Eye (tissue), 1 donor: ENCODE measurements at places on chromosomes 3 and 15.

- DNase-seq, result no peak
Measured at GRCh38 chr15:89858661-89859458, 34.9 kb downstream of the AP3S2 start.

- no peak for DNase-seq
Measured at GRCh38 chr15:96150254-96150653, 180.2 kb upstream of the NR2F2 start.

DNA sequence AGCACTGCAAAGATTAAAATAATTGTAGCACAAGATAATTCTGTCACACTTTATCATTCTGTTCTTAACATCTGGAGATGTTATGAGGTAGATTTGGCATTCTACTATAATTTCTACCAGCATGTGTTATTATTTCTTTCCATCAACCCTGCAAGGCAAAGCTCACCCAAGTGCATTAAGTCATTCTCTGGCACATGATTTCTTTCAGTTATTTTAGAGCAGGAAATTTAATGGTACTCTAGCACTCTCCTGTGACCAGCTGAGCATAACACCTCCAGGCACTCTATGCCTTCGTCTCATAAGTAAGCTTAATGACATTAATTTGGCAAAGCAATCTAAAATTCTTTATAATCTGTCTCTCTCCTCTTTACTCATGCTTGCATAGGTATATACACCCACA, 300.2 kb upstream of the GPR149 start:
- DNase-seq, result peak; percentile 62

DNA sequence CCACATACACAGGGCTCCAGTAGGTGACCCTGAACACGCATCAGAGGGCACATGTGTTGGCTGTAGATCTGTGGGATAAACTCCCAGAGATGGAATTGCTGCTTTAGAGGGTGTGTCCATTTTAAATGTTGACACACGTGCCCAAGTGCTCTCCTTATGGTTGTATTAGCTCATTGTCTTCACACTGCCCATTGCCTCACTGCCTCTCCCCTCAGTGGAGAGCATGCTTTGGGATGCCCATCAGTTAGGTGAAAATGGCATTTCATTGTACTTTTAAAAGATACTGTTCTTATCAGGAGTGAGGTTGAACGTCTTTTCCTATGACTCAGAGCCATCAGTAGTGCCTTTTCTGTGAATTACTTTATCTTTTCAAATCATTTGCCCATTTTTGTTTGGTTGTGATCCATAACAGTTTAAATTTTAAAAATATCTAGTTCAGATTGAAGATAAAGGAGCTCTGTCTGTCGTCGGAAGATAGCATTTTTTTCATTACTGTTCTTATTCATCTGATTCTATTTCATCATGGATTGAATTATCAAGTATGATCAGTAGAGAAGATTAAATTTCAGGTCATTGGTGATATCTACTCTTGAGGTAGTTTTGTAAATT, 120.7 kb downstream of the CHDH start:
- no peak for DNase-seq

GRCh38 chr15:72836676-72837330, 53.2 kb upstream of the ADPGK start:
- DNase-seq, result no peak

- no peak for DNase-seq
Measured at GRCh38 chr3:71011565-71012287, 571.8 kb downstream of the FOXP1 start.

- no peak for DNase-seq
Measured at GRCh38 chr3:106355873-106356272, 487.1 kb upstream of the CBLB start.

GRCh38 chr15:97386940-97387339, 573.6 kb upstream of the ARRDC4 start:
- DNase-seq, result no peak

DNA sequence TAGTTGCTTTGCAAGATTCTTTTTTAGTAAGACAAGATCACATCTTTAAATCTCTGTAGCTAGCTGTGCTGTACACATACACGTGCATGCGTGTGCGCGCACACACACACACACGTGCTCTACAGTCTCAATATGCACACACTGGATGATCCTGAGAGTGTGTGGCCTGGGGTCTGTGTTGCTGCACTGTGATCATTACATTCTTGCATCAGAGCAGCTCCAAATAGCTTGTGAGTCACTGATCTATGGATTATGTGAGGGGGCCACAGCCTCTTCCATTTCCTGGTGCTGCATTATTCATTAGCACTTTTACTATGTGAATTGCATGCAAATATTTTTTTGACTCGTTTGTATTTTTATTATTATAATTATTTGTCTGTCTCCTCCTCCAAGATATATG, 34.6 kb downstream of the MCTP2 start:
- DNase-seq, result no peak

DNA sequence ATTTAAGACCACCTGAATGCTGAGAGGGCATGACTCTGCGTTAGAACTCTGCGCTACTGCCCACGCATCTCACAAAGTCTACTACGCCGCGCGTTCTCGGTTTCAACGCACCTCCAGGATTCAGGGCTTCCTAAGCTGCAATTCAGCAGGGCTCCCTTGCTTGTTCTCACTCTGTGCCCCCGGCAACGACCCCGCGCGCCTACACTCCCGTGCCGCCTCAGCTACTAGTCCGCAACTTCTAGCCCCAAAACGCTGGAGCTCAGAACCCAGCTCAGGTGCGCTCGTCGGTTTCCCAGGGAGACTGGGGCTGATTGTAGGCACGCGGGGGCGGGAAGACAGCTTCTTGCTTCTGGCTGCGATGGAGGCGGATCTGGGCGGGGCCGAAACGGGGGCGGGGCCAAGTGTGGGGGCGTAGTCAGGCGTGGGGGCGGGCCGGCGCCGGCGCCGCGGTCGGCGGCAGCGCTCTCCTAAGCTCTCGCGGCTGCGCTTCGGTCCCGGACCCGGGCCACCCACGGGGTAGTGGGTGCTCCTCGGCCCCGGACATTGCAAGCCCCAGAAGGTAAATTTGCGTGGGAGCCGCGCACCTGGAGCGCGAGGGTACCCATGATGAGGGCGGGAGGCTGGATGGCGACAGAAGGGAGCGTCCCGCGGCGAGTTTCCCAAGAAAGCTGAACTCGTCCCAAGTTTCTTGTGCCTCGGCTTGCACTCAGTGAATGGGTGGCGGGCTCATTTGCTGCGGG, at the start of gene ARHGEF26:
Gene ARHGEF26 (plus strand): TSS at position 430 of the 740 bp plus-strand sequence. CDS start 603 bp downstream, outside the sequence.
- peak; percentile 96 for DNase-seq

GRCh38 chr3:132245552-132246142, 71.6 kb upstream of the ACP3 start:
- DNase-seq, result peak; percentile 35

DNA sequence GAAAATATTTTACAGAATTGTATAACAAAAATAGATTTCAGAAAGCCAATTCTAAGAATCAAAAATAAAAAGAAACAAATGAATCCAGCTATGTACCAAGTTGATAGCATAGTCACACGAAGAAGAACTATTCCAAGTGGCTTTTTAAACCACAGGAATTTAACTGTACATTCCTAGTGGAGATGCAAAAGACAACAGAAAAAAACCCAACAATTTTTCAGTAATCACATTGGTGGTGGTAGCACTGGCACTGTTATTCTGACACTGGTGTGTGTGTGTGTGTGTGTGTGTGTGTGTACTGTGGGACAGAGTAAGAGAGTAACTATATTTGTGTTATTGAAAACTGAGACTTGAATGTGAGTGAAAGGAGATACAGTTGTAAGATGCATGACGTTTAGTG, 9.1 kb downstream of the BFSP2 start:
- no peak for DNase-seq

DNA sequence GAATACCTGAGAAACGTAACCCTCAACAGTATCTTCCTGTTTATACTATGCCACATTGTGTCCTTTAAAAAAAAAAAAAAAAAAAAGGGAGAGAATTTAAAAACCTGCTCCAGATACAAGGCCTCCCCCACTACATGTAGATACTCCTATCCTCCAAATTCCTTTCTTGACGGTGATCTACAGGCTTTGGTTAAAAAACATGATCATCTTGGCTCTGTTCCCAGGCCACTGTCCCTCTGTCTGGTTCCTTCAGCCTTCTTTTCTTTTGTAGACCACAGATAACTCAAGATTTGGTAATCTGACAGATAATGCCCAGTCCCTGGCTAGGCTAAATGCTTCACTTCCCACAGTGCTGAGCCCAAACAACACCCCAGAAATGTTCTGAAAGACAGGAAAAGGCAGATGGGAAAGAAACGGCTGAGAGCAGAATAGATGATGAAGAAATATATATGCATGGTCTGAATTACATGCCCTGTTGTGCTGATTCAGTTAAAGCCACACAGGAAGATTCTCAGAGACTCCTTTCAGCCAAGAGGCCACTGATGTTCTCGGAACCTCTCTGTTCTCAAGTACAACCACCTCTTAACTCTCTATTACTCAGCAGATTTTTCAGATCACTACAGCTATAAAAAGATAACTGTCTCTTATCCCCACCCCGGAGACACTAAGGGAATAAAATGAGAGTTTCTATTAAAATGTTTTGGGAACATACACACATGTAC, 48.3 kb downstream of the NPTN start:
- DNase-seq, result no peak
